Activated CD4-positive, alpha-beta T cell treated with anti-CD3 and anti-CD28 coated beads, Interleukin-2, amount 50 U/mL, for 1 hour (primary cell): ENCODE measurements at places on chromosomes 3 and 15.

DNA sequence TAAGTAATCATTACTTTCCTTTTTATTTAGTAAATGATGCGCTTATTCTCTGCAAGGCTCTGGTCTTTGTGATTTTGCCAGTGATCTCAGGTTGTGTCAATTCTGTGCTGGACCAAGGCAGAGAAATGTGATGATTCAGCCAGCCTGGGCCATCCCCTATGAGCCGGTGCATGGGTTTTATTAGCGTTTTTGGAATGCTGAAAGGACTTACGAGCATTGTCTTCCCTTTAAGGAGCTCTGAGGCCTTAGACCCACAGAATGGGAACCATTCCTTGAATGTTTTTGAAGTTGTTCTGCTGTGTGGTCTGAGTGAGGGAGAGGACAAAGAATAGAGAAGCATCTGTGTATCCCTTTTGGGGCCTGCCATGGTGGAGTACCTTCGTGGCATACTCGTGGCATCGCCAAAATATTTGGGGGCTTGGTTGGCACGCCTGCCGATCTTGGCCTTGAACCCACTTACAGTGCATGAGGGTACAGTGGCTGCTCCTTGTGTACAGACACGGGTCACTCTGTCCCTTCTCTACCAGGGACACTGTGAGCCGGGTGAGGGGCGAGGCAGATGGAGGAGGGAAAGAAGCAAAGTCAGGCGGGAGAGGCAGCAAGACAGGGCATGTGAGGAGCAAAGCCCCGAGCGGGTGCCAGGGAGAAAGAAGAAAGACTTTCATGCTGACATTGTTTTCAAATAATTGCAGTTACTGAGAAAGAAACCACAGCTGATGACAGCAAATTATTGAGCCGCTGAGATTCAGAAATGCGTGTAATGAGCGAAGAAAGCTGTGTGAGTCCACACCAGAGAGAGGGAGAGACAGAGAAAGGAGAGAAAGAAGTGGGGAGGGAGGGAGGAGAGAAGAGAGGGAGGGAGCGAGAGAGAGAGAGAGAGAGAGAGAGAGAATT, 269.4 kb upstream of the RGMA start:
- DNase-seq: no peak

DNA sequence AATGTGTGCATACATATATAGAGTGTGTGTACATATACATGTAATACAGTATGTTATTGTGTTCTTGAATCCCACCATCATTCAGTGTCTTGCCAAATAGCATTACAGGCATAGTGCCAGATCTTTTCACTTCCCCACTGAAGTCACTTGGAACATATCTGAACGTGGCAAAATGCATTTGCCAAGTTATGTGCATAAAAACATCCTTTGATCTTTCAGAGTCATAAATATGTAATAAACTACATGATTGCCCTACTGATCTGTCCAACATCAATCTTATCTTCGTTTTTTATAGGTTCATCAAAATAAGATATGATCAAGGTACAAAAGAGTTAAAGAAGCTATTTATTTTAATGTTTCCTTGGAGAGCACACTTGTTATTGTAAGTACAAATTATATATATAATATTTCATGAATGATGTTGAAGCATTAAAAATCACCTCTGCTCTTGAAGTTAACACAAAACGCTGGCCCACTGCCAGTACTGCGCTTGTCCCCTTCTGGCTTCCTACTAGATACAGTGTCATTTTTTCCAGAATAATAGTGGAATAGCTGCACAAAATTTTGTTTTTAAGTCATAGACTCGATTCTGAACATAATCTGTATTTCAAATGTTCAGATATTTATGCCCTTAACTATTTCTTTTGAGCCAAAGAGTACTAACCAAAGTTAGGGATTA, 549.5 kb upstream of the ARRDC4 start:
- no peak for DNase-seq

GRCh38 chr15:37900326-37901221, 33.9 kb upstream of the TMCO5A start:
- DNase-seq: no peak

GRCh38 chr15:47388299-47388698, 329.0 kb upstream of the SEMA6D start:
- DNase-seq: no peak

DNA sequence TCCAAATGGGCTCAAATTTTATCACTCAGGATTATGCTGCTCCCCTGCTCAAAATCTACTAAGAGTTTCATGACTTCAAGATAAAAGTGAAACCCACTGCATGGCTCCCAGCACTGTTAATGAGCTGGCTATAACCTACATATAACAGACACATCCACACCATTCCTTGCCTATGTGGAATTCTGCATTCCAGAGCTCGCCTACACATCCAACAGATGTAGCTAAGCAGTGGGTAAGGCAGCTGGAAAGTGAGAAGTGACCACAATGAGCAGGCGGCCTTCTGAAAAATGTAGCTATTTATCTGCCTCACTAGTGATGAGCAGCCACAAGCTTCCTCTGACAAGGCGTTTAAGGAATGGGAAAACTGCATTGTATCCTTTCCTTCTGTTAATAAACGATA, 92.0 kb upstream of the TRIM42 start:
- no peak for DNase-seq

DNA sequence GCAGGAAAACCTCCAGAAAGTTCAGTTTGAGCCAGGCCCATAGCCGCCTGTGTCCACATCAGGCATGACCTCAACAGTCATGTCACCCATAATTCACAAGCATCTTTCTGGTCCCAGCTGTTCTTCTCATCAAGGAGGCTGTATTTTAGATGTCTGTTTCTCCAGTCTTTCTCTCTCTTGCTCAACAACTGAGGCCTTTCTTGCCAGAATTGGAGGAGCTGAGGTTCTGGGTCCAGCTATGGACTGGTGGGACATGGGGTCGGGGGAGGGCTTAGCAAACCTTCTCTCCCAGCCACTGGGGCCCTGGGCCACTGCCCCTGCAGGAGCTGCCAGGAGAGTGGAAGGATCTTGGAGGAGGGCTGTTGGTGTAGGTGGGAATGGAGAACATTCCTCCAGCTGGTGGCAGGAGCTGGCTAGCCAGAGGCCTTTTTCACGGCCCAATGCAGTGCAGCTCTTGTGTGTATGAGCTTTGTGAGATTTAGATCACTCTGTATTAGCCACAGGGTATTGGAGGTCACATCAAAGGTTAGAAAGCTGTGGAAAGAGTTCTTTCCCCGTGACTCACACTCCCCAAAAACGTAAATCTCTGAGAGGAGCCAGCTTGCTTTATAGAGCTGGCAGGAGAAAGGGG, 23.5 kb downstream of the MAGEF1 start:
- DNase-seq: no peak

- no peak for DNase-seq
Observed at GRCh38 chr15:91980502-91981267, 127.2 kb downstream of the SLCO3A1 start.

GRCh38 chr3:195133462-195133861, 137.5 kb downstream of the XXYLT1 start:
- peak; percentile 45 for DNase-seq

DNA sequence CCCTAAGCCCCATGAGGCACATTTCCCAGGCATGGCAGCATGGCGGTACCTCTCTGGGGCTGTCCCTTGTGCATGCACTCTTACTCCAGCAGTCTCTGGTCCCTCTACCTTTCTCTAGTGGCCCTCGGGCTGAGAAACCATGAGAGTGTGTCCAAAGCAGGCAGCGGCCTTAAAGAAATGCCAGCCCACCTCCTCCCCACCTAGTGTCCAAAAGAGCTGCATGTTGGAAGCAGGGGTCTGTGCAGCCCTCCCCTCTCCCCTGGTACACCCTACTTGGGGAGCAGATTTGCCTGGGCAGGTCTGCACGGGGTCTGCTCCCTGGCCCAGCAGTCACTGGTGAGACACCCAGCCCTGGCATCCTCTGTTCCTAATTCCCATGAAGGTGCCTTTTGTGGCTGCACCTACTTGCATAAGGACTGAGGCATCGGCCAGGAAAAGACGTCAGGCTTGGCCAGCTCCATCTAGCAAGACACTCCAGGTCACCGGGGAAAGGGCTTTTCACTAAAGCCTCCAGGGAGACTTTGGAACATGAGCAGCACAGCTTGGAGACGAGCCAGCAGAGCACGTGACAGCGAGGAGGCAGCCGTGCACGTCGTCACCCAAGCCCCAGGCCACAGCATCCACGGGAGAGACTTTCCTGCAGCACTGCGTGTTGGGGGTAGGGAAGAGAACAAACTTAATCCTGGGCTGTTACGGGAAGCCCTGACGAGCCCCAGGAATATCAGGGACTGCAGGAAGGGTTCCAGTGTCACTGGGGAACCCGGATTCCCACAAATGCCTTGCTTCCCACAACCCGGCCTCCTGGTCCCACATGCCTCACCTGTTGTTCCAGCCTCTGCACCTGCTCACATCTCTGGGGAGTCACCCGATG, 38.8 kb downstream of the TM2D3 start:
- DNase-seq: no peak

- DNase-seq: no peak
Observed at GRCh38 chr3:16417945-16418739, 95.4 kb downstream of the RFTN1 start.
